ENCODE measurements at places on chromosomes 4 and X.
A peak's percentile ranks its signal among the peaks of the same experiment; 100 is the strongest.

GRCh38 chr4:99875071-99875470 lies 19.2 kb downstream of the LAMTOR3 start:
- no peak for DNase-seq

DNA sequence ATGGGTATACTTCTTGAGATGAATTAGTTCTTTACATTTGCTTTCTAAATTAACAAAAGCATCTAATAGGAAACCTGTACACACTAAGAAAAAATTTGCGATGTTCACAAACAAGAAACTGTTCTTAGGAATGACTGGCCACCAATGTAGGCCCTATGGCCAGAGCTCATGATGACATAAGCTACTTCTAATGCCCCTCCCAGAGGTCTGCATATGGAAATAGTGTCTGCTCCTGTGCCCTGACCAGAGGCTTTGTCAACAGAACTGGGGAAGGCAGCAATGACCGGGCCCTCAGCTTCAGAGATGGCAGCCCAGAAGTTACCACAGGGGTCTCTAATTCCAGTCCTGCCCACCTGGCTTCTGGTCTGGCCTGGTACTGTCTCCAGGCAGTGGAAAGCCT lies 15.0 kb upstream of the BCLAF3 start:
- no peak for DNase-seq

DNA sequence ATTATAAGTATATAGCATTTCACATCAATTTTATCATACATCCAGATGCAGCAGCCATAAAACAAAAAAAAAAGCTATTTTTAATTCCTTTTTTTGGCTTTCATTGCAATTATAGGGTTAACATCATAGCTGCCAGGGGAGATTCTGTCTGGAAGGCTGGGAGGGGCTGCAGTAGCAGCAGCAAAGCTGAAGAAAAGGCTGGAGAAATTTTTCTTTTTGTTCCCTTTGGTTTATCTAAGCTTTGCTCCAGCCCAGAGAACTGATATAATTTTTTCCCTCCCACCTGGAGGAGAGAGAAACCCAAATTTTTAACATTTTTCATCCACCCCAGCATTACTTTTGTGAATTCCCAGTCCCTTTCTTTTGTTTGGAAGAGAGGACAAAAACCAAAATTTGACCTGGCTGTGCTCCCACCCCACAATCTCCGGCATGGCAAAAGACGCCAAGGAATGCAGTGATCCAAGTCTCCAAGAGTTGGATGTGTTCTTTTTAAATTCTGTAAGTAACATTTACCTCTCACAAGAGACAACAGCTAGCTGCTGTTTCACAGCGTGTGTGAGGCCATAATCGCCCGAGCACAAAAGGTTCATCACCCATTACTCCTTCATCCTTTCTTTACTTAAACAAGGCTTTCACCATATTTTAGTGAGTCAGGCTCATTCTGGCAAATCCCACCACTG lies 25.1 kb upstream of the FAM156A start:
- peak; percentile 48 for DNase-seq

DNA sequence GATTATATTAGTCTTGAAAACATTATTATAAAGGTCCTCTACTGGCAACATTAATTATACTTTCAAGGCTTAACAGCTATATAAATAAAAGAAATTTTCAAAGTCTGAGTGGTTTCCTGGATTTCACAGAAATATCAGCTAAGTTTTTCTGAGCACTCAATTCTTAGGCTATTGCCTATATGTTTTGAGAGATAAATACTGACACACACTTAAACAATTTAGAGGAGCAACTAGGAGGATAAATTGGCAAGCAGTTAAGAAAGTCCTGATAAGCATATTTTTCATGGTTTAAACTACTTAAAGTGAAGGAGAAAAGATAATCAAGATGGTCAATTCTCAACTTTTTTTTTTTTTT lies 2.7 kb upstream of the MGARP start:
- DNase-seq: no peak

- DNase-seq: no peak
Observed at GRCh38 chr4:138902705-138903104, 112.9 kb upstream of the NOCT start.

- DNase-seq: no peak
Observed at GRCh38 chr4:143384381-143384994, 47.8 kb downstream of the GAB1 start.

GRCh38 chr4:16264798-16265197 lies 38.5 kb upstream of the TAPT1 start:
- DNase-seq: no peak

DNA sequence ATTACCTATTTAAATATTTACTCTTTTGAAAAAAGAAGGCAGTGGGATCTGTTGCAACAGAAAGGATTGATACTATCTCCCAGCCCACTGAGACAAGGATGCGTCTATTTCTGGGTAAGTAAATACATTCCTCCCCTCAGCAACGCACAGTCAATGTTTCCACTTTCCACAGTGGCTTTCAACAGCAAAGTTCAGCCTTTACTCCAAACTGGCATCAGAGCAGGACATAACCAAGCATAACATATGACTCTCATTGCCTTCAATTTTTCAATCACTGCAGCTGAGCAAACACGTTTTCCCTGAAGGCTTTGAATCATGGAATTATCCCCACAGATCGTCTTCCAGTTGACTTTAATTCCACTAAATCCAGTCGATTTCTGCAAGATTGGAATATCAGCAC lies 160.3 kb upstream of the FRG1 start:
- no peak for DNase-seq

- no peak for DNase-seq
Observed at GRCh38 chr4:151854731-151855130, 93.9 kb upstream of the GATB start.

GRCh38 chrX:147957291-147957690 lies 23.8 kb upstream of the FMR1NB start:
- DNase-seq: no peak

- no peak for DNase-seq
Observed at GRCh38 chr4:167421201-167421600, 186.9 kb upstream of the SPOCK3 start.

DNA sequence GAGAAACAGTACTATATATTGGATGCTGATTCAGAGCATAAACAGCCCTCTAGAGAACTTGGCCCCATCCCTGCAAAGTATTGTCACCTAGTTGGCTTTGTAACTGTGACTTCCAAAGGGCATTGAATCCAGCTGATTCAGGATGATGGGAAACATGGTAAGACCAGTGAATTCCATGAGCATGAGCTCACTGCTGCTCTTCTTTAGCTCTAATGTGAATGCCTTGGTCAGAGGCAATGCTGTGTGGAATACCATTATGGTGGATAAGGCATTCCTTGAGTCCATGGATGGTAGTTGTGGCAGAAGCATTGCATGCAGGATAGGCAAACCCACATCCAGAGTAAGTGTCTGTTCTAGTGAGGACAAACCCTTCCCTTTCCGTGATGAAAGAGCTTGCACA lies 365.6 kb upstream of the EDA2R start:
- no peak for DNase-seq

GRCh38 chr4:88962396-88962795 lies 94.6 kb downstream of the FAM13A start:
- no peak for DNase-seq

GRCh38 chrX:46130247-46130646 lies 415.0 kb downstream of the ZNF674 start:
- no peak for DNase-seq

- DNase-seq: no peak
Observed at GRCh38 chr4:94244829-94245185, 37.1 kb downstream of the SMARCAD1 start.

DNA sequence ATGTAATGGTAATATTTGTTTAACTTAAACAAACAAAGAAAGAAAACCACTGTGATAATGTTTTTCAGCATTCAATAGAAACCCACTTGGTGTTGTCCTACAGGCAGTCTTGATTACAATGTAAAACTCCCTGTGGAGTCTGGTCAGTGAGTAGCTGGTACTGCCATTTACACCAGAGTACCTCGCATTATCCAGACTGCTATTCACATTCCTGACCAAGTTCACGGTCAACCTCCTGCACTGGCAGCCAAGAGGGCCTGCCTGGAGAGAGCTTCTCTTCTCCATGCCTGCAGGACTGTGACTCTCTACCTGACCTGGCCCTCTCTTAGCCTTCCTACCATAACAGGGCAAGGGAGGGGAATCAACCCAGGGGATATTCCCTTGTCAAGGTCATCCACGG lies 2.9 kb upstream of the LONRF3 start:
- DNase-seq: no peak

GRCh38 chr4:158535130-158535614 lies 13.5 kb downstream of the RXFP1 start:
- DNase-seq: no peak

- no peak for DNase-seq
Observed at GRCh38 chr4:79207281-79207680, 118.6 kb downstream of the NAA11 start.

GRCh38 chr4:108492816-108493595 lies 127.4 kb upstream of the RPL34 start:
- DNase-seq: no peak

GRCh38 chrX:53312946-53313727 lies 31.8 kb upstream of the IQSEC2 start:
- peak; percentile 57 for DNase-seq

- DNase-seq: no peak
Observed at GRCh38 chr4:181821039-181822004, 421.9 kb upstream of the TENM3 start.

DNA sequence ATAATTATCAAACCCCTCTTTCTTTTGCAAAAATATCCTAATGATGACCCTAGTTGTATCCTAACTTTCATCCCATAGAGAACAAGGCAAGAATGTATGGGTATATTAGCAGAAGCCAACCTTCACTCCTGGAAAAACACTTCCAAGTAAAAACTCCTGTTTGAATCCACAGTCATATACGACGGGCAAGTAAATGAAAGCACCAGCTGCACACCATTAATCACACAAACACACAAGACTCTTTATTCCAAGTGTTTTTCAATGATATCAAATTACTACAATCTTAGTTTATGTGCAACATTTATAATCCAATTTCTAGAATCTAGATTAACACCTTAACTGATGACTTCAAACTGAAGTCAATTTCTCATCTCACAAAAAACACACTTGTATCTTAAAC lies 22.9 kb downstream of the ACSL4 start:
- DNase-seq: no peak

DNA sequence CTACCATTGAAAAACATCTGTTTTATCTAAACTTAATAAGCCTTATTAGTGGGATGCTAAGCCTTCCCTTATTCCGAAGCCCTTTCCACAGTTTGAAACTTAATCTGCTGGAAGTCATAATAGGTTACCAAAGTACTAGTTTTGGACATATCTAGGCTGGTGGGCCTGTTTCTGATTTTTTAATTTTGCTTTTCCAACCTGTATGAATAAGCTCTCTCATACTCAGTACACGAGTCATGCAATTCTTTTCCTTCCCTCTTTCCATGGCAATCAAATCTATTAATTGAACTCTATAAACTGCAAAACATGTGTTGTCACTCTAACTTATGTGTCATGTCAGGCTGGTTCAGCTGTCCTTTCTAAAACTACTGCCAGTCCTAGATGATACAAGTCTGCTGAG lies 91.0 kb downstream of the AMMECR1 start:
- no peak for DNase-seq

DNA sequence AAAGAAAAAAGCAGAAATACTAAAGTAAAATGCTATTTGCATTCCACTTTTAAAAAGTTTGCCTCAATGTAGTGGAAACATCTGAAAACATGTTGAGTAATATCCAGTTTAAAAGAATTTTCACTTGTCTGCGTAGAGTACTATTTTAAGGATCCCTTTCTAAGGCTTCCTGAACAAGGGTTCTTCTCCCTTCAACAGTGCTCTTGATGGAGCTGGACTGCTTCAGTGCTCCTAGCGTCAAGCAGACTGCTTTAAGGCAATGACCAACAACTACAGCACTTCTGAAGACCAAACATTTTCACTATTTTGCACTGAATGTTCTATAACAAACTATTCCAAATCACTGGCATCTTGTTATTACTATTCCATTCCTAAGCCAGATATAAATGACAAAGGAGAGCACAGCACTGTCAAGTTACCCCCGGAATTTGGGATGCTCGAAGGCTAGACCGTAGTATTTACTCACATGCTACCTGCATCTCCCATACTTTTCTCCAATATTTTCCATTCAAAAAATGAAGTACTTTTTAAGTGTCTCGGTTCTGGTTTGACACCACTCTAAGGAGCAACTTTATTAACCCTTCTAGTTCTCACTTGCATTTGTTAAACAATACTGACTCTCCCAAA lies 36.1 kb downstream of the TMEM165 start:
- DNase-seq: no peak

DNA sequence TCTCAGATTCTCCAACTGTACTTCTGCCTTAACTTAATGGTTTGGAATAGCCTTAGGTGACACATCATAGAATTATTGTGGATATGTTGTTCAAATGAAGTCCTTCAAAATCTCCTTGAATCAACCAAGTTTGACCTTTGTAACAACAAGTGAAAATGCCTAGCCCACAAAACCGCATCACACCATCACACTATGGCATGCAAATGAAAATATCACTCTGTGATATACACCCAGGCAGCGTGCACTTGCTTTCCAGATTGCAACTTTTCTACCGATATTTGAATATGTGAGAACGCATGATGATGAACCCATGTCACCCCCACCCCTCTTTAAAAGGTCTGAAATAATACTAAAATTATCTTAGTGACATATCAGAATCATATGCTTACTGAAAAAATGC lies 656.7 kb downstream of the GABRG1 start:
- no peak for DNase-seq

GRCh38 chr4:25810461-25811373 lies 52.1 kb downstream of the SEL1L3 start:
- no peak for DNase-seq

GRCh38 chr4:177517862-177518261 lies 75.6 kb upstream of the AGA start:
- DNase-seq: no peak

GRCh38 chr4:23194751-23195150 lies 502.0 kb downstream of the GBA3 start:
- no peak for DNase-seq

GRCh38 chrX:52270453-52271116 lies 85.9 kb downstream of the MAGED4 start:
- no peak for DNase-seq
